Dermis blood vessel endothelial cell (primary cell): ENCODE measurements at places on chromosomes 16 and 17.

DNA sequence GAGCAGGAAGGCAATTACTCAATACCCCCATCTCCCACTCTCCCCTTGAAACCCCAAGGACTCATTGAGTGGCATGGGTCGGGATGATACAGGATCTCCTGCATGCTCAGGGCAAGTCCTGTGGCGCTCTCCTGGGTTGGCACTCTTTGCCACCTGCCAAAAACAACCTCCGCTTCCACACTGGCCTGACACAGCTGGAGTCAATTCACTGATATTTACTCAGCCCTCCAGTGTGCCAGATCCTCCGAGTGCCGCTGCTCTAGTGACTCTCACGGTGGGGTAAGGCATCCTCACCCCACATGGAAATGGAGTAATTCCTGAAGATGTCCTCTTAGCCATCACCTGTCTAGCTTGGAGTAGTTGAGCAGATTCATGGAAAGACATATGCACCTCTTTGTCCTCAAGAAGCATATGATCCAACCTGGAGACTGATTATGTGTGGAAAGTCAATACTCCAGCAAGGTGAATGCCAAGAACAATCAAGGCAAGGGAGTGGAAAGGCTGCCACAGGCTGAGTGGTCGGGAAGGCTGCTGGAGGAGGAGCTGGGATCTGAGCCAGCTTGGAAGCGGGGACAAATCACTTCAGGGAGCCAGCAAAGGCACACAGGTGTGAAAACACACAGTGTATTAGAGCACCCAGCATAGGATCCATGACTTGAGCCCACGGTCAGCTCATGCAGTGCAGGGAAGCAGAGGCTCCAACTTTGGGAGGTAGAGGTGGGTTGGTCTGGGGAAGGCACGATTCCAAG lies 12.6 kb upstream of the GOSR2 start:
- DNase-seq, result no peak

DNA sequence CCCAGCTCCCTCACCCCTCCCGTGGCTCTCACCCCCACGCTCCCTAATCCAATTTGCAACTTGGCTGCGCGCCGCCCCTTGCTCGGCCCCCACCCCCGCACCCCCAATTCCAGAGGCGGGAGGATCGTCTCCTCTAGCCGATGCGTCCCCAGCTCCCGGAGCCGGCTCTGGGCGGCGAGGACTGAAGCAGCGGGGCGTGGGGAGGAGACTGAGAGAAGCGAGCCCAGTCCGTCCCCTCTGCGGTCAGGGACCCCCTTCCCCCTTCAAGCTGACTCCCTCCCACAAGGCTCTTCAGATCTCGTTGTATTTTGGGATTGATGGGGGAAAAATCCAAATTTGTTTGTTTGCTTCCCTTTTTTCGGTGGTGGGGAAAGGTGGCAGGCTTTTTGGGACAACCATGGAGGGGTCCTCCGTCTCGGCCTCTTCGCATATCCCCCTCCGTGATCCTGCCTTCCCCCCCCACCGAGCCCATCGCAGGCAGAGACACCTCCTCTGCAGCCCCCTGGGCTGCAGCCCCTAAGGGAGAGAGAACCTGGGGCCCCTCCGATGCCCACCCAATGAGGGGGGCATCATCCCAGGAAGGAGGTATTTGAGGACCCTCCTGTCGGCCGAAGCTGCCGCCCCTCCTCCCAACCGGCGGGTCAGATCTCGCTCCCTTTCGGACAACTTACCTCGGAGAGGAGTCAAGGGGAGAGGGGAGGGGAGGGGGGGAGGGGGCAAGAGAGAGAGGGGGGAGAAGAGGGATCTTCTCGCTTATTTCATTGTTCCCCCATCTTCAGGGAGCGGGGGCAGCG lies 466 bp downstream of the NEUROD2 start:
- DNase-seq, result no peak

DNA sequence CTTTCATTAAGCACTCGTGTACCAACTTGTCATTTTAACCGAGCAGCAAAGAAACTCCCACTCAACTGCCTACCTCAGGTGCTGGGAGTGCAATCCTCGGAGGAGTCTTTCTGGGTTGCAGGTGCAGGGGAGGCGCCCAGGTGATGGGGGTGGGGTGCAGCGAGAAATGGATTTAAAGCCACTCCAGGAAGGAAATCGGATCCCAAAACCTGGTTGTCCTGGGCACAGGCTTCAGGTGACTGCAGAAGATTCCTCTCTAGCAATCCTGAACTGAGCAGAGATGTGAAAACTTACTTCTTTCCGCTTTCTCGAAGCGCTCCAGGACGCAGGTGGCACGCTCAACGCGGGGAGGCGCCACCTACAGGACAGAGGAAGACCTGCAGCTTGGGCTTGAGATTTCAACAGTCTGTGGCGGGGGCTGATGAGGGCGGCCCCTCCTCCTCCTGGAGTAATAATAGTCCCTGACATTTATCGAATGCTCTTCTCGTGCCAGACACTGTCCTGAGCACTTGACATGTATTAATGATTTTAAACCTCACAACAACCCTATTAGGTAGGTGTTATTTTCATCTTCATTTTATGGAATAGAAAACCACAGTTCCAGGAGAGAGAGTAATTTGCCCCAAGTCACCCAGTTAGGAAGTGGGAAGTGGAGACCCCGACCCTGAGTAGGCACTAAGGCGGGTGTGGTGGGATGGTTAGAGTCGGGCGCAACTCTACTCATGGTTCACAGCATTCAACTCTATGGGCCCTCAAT lies 27.2 kb upstream of the SKAP1 start:
- peak; percentile 79 for DNase-seq

- DNase-seq, result no peak
Observed at GRCh38 chr17:61235001-61235826, 164.4 kb upstream of the TBX2 start.

GRCh38 chr16:87342978-87343752 lies 26.0 kb upstream of the C16orf95 start:
- no peak for DNase-seq

DNA sequence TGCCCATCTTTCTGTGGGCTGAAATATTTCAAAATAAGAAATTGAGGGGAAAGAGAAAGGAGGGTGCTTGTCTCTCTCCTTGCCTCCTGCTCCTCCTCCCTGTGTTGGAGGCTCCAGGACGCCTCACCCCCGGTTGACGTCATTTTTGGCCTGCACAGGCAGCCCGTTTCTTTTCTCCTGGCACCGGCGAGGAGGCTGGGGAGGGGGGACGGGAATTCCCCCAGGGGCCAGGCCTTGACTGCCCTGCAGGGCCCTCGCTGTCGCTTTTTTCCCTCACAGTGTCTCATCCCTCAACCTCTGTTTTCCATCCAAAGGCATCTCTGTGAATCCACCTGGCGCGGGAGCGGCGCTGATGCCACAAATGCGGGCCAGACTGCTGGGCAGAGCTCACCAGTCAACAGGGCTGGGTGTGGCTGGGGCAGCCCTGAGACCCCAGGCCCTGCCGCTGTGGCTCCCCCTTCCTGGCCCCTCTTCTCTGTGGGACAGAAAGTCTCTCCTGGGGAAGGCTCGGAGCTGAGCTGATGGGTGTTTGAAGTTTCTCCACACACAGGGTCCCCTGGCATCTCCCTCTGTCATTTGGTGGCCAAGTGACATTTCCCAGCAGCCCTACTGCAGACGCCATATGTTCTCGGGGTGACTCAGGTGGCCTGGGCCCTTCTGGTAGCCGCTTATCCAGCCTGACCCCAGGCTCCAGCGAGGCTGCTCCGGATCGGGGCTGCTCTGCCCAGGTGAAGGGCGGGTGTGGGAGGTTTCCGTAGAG lies 16.0 kb downstream of the CENPX start:
- no peak for DNase-seq

DNA sequence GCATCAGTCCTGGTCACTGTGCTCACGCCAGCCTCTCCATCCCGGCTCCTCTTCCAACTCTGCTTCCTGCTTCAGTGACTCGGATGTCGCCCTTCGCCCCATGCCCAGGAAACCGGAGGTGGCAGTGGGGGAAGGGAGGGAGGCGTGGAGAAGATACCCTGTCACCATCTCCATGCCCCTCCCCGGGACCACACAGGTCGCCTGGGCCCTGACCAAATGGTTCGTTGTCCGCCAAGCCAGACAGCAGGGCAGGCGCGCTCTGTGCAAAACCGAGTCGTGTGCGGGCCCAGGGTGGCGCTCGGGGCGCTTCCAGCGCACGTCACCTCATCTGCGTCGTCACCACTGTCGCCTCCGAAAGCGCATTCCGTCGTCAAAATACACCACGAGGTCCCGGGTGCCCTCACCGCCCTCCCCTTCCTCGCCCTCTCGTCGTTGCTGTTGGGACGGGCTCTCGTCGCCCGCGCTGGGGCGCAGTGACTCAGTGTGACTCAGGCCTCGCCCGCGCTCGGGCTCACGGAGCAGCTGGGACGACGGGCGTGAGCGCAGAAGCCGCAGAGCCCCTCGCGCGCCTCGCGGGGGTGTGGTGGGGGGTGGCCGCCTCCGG lies 39.2 kb downstream of the ZNF778 start:
- DNase-seq, result peak; percentile 64
